OCI-M1 (cell line): ENCODE measurements at places on chromosomes 2 and 18.

DNA sequence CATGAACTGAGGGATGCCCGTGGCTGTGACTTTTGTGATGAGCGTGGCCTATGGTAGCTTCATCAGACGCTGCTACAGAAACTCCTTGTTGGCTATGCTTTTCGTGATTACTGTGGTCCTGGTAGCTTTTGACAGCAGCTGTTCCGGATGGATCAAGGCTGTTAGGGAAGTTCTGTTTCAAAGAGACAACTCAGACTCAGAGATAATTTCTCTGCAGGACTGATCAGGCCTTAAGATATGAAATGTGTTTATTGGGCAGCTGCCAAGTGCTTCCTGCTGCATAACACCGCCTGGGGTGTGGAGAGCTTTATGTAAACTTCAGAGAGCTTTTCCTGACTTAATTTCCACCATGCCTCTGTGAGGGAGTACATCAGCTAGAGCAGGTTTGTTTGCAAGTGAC lies 243.8 kb downstream of the TSN start:
- peak; percentile 77 for DNase-seq

GRCh38 chr2:40240070-40240469 lies 211.8 kb downstream of the SLC8A1 start:
- DNase-seq, result no peak

DNA sequence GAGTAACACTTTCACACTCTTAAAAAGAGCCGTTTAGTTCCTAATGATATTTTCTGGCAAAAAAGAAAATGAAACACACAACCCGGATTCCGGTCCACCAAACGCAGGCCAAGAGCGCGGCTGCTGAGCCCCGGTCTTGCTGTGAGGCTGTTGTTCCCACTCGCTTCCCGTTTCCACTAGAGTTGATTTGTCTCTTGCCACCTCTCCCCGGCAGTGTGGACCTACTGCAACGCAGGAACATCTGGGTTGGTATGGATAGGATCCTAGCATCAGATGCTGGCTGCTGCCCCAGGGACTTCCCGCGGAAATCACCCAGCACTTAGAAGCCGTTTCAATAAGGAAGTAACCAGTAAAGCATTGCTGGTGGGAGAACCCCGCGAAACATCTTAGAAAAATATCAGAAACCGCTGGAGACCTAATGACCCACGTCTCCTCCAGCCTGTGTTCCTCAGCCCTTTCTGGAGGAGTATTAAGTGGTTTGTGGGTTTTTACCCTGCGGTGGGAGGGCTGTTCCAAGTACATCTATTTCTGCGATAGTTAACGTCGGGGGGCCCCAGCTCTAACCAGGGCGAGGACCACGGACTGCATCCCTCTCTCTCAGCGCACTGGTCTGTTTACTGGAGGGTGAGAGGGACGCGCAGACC lies 939 bp downstream of the DOCK10 start:
- DNase-seq, result no peak

DNA sequence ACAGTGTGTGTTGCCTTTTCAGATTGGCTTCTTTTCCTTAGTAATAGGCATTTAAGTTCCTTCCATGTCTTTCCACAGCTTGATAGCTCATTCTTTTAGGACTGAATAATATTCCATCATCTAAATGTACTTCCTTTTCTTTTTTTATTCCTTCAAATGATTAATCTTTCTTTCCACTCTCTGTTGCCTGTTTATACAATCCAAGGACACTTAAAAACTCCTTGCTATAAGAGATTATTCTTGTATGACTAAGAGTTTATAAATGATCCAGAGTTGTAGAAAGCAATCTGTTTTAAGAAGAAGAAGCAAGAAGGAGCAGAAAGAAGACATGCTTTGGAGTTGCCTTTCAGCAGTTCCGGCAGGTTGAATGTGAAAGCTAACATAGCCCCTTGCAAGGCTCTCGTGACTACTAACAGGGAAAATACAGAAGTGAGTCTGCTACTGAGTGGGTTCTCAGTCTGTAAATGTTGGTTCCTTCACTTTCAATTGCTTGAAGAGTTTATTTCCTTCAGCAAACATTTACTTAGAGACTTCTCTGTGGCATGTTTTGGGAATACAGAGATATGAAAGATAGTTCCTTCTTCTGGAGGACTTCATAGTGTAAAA lies 123.0 kb downstream of the PMAIP1 start:
- no peak for DNase-seq

- DNase-seq, result no peak
These were observed 18.2 kb downstream of the SLC4A1AP start for GRCh38 chr2:27681841-27682240.
